ENCODE measurements at places on chromosomes 5 and 9.

DNA sequence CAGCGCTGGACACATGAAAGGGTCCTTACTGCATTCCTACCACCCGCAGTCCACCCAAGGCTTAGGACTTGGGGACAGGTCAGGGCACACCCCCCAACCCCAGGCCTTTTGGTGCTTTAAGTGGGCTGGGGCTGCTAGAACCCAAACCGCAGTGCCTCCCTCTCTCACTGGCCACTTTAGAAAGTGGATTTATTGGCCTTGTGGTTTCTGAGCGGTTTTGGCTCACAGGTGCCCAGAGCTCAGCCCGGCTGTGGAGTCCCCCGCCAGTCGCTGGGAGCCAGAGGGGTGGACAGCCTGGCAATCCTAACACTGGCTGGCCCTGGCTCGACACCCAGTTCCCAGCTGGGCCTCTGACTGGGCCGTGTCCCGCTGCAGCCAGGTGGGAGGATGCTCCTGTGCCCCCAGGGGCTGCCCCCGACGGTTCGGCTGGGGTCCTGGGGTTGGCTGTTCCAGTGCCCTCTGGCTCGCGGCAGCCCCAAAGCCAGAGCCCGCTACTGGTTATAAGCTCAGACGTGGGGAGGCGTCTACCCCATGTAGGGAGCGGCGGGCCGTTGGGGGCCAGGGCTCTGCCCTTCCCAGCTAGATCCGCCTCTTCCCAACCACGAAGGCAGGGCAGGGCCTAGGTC lies 65.2 kb upstream of the RNU6ATAC start:
- DNase-seq: no peak

DNA sequence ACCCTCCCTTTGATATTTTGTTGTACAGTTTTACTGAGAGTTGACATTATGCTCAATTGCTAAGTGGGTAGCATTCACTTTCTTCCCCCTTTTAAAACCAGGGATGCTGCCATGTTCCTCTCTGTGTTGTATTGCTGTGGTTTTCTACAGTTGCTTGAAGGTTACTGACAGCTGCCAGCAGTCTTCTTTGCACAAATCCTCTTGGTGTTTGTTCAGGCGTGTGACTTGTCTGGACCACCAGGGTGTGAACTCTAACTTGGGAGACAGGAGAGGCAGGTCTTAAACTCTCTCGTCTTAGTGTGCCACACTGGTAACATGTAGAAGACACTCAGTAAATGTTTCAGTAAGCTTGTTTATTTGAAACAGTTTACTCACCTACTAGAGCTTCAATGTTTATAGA lies 25.1 kb downstream of the SLC44A1 start:
- no peak for DNase-seq

- DNase-seq: no peak
These were observed 135.2 kb downstream of the GNA14 start for GRCh38 chr9:77512876-77513275.

DNA sequence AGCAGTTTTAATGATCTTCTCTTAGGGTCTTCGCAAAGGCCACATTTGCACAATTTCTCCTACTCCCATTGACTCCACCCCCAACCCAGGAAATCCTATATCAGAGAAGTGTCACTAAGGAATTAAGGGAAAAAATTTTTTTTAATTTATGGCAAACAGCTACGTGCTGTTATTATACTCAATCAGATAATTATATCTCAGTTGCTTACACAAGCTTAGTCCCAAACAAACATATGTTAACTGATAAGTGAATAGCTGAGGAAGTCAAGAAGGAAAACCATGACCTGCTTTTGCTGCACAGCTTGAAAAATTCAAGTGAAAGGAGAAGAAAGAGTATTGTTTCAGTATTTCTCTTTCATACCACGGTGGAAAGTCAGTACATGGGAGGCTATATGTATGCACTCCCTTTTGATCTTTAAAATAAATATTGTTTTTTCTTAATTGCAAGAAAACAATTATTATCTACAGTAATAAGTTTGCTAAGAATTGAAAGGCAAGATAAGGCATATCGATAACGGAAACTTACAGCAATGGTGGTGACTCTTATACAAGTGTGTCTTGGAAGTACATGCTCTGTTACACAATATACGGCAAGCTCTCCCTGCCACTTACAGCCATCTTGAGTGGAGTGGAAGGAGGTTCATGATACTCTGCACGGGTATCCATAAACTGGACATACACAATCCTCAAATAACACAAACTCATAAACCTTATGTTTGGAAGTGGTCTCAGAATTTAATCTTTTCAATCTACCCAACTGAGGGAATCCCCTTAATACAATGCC lies 167.9 kb upstream of the FREM1 start:
- DNase-seq: no peak

Data from iPS-NIHi11 (cell line).